ENCODE measurements at places on chromosomes 7 and 10. TPM values are rescaled to one million over a fixed set of nuclear protein-coding genes. Genes with fewer than 3 reads are reported as not detected.

Gene GRID2IP
- total RNA-seq, result not detected

Gene HMX2
- total RNA-seq, result not detected

Gene PROSER2
- total RNA-seq, result 5.5 TPM

Gene PDK4
- total RNA-seq, result 582 TPM

Gene PPP1R3C
- 5.5 TPM for total RNA-seq

Gene MYOZ1
- 1.6 TPM for total RNA-seq

Gene TAS2R3
- total RNA-seq, result 5.4 TPM

Gene ZNF736
- total RNA-seq, result 8.3 TPM

Gene ABCA13
- 0.16 TPM for total RNA-seq

Gene C1QL3
- total RNA-seq, result not detected

Gene SH2D4B
- not detected for total RNA-seq

Gene CSTF2T
- 33.7 TPM for total RNA-seq

Gene CUBN
- total RNA-seq, result 2.2 TPM

Gene PAX4
- total RNA-seq, result not detected

Gene NCF1
- 3.2 TPM for total RNA-seq
